Stimulated activated CD4-positive, alpha-beta T cell treated with anti-CD3 and anti-CD28 coated beads, Interleukin-1b, Interleukin-23, amount 100 ng/mL, for 1 hour (primary cell): ENCODE measurements at places on chromosomes 7 and 10.

GRCh38 chr7:108430664-108431063 lies 25.6 kb downstream of the NRCAM start:
- DNase-seq: no peak

DNA sequence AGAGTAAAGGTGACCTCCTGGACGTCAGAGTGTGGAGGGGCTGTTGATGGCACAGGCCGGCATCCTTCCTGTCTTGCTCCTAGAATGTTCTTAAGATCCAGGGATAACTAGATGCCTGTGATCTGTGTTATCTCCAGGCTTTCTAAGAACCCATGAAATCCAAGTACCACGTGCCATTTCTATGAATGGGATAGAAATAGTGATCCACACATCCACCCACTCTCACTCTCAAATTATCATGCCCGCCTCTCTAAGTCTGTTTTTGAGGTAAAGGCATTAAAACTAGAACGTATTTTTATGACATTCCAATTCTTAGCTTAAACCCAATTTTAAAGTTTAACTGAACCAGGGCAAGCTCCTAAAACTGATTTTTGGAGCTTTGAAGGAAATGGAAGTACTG lies 622.5 kb downstream of the PARD3 start:
- no peak for DNase-seq

GRCh38 chr7:30799206-30799975 lies 28.2 kb downstream of the MINDY4 start:
- DNase-seq: no peak

DNA sequence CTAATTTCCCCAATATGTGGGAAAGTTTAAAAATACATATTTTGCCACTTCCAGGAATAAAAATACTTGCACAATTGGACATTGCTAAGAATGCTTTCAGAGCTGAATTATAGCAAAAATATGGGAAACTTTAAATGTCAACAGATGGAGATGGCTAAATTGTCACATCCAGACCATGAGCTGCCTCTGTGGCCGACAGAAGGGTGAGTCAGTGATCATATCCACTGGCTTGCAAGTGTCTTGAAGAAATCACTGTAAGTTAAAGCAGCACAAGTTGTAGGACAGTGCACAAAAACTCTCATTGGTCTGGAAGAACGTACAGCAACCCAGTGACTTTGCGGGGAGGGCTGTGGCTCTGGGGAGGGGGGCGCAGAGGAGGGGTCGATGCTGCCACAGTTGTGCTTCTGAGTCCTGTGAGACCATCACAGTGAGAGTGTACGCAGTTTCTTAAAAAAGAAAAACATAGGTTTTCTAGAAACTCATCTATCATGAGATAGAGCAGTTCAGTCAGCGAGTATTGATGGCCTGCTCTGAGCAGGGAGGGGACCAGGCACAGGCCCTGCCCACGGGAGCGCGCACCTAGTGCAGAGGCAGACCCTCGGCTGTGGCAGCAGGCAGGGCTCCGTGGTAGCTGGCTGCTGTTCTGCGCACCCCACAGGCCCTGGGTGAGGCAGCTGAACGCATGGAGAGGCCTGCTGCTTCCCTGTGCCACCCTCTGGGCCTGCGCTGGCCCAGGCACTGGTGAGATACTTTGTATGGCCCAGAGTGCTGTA lies 25.5 kb downstream of the LRRC27 start:
- DNase-seq: no peak

DNA sequence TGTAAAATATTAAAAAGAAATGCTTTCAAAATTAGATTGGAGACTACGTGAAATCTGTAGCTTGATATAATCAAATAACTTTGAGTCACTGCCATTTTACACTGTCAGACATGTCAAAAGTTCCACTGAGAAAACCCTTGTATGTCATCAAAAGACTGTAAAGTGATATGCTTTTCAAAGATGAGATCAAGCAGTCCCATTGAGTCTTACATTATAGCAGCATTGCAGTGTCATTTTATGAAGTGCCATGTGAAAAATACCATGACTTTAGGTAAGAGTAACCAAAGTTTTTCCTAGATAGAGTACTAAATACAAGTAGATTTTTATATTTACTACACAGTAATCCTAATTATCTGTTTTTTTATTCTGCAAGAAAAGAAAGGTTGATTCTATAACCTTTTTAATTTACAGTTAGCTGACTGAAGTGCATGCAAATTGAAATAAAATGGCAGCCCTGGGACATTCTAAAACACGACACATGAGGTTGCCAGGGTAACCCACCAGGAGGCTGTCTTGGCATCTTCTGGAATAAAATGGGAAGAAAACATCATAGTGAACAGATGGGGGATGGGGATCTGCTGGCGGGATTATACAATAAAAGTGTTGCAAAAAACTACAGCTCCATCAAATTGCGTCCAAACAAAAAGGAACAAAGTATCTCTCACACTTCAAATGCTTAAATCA lies 91.3 kb upstream of the TMEM106B start:
- no peak for DNase-seq

GRCh38 chr10:74231375-74231774 lies 80.4 kb downstream of the ADK start:
- DNase-seq: no peak

DNA sequence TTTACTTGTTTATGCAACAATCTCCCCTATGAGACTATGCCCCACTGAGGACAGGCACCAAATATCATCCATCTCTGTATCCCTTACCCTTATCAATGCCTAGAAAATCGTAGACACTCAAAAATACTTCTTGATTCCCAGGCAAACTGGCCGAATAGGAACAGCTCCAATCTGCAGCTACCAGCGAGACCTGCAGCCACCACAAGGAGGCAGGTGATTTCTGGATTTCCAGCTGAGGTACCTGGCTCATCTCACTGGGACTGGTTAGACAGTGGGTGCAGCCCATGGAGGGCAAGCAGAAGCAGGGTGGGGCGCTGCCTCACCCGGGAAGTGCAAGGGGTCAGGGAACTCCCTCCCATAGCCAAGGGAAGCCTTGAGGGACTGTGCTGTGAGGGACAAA lies 10.8 kb upstream of the PPP1R3C start:
- DNase-seq: no peak

DNA sequence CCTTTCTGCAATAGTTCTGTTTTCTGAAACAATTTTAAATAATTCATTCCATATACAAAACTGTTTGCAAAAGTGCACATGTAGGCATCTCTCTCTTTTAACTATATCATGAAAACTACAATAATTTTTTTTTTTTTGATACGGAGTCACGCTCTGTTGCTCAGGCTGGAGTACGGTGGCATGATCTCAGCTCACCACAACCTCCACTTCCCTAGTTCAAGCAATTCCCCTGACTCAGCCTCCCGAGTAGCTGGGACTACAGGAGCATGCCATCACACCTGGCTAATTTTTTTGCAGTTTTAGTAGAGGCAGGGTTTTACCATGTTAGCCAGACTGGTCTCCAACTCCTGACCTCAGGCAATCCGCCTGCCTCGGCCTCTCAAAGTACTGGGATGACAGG lies 44.0 kb upstream of the SEMA3A start:
- no peak for DNase-seq

GRCh38 chr10:78454123-78454645 lies 420.5 kb downstream of the RPS24 start:
- DNase-seq: no peak

GRCh38 chr7:95395755-95396135 lies 430 bp downstream of the PON3 start:
- DNase-seq: no peak

- DNase-seq: no peak
These were observed 1126.2 kb downstream of the TYW1 start for GRCh38 chr7:68122801-68123200.

GRCh38 chr10:121311812-121312443 lies 286.3 kb downstream of the FGFR2 start:
- DNase-seq: no peak

DNA sequence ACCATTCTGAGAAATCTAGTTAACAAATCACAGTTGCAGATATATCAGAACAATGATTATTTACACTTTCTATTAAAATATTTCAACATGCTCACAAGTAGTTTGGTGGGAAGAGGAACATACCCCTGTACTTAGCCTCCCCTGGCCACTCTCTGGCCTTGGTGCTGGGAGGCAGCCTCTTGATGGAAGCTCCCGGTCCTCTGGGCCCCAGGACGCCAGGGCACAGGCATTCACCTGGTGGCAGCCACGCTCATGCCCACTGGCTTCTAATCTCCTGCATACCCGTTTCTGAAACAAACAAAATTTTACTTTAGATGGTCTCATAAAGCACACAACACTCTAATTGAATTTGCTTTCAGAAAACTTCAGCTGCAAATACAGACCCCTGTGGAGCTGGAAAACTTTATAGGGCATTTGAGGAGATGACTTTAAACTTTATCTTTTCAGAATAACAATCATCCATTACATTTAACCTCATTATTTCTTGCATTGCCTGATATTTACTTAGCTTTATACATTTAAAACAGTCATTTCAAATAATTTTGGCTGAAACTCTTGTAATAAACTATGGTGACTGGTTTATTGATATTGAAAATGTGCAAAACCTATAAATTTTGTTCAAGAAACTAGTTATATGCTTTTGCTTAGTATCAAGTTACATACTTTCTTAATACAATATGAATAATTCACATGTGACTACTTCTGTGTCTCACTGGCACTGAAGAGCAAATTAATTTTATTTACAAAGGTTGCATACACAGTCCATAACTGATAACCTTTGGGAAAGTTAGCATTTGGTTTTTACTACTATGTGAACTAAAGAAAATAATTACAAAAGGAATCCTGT lies 30.8 kb downstream of the C10orf143 start:
- no peak for DNase-seq

DNA sequence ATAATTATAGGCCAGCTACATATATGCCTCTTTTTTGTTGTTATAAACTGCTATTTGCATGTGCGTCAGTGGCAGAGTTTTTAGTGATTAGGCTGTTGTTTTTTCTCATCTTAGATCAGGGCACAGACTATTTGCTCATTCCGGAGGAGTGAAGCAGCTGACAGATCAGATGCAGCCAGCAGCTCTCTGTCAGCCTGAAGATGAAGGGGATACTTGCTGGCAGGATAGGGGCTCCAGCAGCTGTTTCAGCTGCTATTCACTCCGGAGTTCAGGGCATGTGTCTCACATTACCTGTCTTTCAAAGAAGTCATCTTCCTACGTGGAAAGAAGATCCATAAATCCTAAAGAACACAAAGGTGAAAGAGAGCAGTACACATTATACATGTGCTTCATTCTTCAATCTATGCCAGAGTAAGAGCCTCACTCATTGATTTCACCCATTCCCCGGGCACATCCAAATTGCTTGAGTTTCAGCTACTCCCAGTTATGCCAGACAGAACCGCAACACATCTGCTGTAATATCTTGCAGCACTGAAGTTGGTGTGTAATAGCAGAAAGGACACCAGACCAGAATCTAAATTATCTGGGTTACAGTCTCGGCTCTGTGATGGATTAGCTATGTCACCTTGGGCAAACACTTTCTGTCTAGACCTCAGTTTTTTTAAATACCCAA lies 182.8 kb upstream of the CHRM2 start:
- no peak for DNase-seq
